ENCODE measurements at places on chromosomes 4 and X.

DNA sequence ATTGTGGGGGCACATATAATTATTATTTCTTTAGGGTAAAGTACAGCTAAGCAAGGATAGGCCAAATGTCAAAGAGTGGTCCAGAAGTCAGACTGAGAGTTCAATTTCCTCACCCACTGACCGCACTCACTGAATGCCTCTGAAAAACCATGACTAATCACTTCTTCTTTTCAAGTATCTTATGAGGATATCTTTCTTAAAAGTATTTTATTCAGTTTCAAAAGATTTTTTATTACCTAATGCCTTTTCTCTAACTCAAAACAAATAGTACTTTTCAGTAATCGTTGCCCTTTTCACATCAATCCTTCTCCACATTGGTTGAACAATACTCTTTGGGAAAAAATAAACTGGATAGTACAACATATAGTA is 61.7 kb upstream of the CAMK2D start:
- no peak for DNase-seq

- DNase-seq, result no peak
Measured at GRCh38 chr4:81688085-81688484, 216.4 kb upstream of the RASGEF1B start.

- no peak for DNase-seq
Measured at GRCh38 chr4:89273741-89274141, 33.9 kb downstream of the GPRIN3 start.

DNA sequence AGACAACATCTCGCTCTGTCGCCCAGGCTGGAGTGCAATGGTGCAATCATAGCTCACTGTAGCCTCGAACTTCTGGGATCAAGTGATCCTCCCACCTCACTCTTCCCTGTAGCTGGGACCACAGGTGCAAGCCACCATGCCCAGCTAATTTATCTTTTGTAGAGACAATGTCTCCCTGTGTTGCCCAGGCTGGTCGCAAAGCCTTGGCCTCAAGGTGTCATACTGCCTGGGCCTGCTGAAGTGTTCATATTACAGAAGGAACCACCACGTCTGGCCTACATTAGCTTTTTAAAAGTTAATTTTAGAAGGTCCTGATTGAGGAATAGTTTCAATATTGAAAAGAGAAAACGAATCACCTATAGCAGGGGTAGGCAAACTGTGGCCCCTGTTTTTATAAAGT is 22.5 kb downstream of the TRIML2 start:
- no peak for DNase-seq

- no peak for DNase-seq
Measured at GRCh38 chr4:90438522-90438921, 311.3 kb downstream of the CCSER1 start.

DNA sequence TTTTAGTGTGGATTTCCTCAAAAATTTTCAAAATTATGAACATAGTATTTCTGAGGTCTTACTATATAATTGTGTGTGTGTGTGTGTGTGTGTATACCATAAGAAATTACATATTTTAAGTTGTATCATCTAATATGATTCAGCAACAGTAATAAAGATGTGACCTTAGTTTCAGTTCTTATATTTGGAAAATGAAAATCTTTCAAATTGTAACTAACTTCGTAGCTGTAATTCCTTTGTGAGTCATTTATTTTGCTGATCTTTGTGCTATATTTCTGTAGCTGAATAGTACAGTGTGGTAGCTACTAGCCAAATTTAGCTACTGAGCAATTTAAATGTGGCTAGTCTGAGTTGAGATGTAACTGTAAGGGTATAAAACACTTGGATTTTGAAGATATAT is 116.4 kb downstream of the RAP1GDS1 start:
- no peak for DNase-seq

GRCh38 chrX:48493890-48494364 is 14.9 kb upstream of the PORCN start:
- no peak for DNase-seq

GRCh38 chr4:150942539-150942938 is 72.5 kb downstream of the LRBA start:
- DNase-seq, result no peak

- no peak for DNase-seq
Measured at GRCh38 chr4:72701987-72702819, 133.2 kb upstream of the ADAMTS3 start.

- no peak for DNase-seq
Measured at GRCh38 chr4:6561173-6561516, 13.8 kb upstream of the MAN2B2 start.

Measured in hippocampal formation (tissue), 2 donors.